ENCODE measurements at places on chromosomes 1 and 21.

DNA sequence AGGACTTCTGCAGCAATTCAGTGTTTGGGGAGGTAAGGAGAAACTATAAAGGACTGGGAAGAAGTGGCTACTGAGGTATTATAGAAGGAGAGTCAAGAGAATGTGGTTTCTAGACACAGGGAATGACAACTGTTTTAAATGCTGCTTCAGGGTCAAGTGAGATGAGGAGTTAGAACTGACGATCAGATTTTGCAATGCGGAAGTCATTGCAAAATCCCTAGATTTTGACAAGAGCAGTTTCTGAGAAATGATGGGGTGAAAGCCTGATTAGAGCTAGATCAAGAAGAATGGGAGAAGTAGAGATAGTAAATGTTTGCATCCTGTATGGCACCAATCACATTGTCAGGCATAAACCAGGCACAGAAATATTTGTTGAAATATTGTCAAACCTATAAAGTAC lies 4.7 kb upstream of the TSNAX start:
- DNase-seq = no peak

GRCh38 chr1:237341391-237341790 lies 299.4 kb downstream of the RYR2 start:
- no peak for DNase-seq

- no peak for DNase-seq
Measured at GRCh38 chr21:41182547-41182946, 14.6 kb downstream of the BACE2 start.

DNA sequence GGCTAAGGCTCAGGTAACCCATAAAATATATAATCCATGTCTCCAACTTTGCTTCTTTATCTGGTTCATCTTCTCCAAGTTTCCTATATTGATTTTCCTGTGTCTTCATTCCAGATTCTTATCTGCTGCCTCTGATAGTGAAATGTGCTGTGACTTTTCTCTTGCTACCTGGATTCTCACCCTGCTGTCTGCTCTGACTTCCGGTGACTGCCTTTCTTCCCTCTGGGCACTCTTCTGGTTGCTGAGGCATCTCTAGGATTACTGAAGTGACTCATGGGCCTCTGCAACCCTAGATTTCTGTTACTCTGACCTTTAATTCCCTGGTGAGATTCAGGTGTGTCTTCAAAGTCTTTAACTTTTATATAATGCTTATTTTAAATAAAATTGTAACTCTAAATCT lies 46.9 kb downstream of the GIPC2 start:
- no peak for DNase-seq

- DNase-seq = no peak
Measured at GRCh38 chr1:92184632-92185031, 33.1 kb upstream of the C1orf146 start.

DNA sequence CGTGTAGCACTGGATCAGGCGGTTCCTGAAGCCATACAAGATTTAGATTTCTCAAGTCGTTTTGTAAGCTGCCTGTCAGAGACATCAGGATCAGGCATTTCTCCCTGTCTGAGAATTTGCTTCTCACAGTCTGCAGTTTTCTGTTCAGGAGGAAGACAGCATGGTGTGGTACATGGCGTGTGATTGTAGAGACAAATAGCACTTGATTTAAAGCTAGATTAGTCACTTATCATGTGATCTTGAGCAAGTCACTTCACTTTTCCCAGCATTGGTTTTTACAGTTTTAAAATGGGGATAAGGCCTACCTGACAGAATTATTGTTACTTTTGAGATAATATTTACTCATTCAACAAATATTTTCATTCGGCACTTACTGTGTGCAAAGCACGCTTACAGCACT lies 63.3 kb downstream of the AK4 start:
- no peak for DNase-seq

DNA sequence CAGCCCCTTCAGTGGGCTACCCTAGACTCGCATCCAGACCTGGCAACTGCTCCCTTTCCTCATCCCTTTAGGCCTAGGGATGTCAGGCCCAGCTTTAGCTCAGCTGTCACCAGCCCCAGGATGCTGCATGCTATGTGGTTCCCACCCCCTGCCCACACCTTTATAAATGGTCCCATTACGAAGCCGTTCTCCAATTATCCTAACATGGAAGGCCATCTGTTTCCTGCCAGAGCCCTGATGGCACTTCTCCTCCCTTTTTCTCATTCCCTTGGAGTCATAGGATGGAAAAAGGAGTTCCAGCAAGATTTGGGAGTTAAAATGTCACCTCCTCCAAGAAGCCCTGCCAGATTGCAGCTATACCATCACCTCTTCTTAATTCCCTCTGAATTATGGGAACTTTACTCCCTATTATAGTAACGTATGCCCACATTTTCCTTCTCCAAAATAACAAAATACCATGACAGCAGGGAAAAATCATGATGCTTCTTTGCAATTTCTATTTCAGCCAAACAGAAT lies 205.0 kb upstream of the GRIK3 start:
- no peak for DNase-seq

DNA sequence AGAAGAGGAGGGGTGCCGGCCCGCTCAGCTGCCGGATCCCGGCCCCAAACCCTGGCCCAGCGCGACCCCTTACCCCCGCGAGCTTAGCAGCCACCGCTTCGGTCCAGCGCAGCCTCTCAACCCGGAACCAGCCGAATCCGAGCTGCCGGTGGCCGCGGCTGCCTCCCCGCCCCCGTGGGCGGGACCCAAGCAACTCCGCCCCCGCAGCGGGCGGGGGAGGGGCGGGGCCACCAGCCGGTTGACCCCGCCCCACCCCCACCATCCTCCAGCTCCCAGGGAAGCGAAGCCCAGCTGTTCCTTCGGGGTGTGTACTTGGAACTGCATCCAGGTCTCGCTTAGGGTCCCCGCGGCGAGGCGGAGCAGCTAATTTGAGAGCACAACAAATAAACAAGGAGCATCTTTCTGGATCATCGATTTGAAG lies at the start of gene TRIM62:
TSS of gene TRIM62 (minus strand) at position 123 of the 421 bp plus-strand sequence. CDS start 611 bp downstream, outside the sequence.
- peak; percentile 80 for DNase-seq

DNA sequence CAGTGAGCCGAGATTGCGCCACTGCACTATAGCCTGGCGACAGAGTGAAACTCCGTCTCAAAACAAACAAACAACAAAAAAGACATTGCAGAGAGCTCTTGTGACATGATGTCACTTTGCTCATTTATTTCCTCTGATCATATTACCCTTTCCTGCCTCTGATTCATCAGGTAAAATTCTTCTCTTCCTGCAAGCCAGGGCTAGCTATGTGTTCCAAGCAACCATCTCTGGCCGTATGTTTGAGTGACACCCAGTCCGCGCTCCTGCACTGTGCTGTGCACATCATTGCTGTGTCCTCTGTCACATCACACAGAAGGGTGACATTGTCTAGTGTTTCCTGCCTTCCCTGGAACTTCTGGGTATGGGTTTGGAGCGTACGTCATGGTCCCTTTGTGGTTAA lies 251.3 kb downstream of the PCP4 start:
- DNase-seq = no peak

DNA sequence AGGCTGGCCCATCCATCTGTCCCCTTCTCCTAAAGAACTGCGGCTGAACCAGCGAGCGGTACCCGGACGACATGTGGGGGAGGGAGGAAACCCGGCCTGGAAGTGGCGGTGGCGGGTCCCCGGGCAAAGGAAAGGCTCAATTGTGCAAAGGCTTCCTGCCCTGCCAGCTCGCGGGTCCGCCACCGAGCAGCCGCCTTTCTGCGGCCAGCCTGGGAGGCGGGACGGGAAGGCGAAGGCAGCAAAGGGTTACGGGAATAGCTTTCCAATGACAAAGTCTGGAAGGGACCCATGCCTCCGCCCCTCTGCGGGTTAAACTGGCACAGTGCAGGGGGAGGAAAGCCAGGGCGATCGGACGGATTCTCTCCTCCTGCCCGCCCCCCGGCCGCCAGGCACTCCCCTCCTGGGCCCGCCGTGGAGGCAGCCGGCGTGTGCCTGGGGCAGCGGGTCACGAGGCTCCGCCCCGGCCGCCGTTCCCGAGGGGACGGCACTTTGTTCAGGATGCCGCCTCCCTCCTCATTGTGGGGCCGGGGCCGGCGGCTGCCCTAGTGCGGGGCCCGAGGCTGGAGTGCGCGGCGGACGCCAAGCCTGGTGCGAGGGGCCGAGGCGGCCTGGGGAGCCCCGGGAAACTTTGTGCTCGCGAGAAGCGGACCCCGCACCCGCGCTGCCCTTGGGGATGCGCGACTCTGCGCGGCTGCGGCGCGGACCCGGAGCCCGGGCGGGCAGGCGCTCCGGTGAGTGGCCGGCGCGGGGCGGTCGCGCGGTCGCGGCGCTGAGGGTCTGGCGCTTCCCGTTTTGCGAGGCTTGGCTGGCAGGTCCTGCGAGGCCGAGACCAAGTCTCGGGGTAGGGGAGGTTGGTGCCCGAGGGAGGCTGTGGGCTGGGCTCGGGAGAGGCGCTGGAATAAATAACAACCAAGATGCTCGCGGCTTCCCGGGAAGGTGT lies at the start of gene NAV1:
TSS of gene NAV1 (plus strand) at position 516 of the 940 bp plus-strand sequence. CDS start 83,758 bp downstream, outside the sequence.
- peak; percentile 13 for DNase-seq

- no peak for DNase-seq
Measured at GRCh38 chr1:168441745-168442144, 102.1 kb downstream of the XCL2 start.

GRCh38 chr1:23980728-23981070 lies 572 bp upstream of the SRSF10 start:
- peak; percentile 77 for DNase-seq

DNA sequence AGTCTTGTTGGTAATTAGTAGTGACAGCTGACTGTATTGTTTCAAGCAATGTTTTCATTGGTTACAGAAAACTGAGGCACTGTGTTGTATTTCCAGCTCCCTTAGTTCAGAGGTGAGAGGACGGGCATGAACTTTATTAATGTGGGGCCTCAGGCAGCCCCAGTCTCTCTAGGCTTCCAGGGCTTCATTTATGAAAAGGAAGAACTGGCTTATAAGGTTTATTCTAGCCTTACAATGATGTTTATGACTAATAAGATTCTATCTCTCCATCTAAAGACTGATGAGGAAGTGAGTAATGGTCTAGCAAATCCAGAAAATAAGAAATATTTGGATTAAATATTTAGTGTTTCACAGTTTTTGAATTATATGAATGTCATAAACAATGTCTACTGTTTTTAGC lies 41.5 kb downstream of the CBS start:
- DNase-seq = no peak

- no peak for DNase-seq
Measured at GRCh38 chr1:116577759-116578314, 7.0 kb upstream of the CD58 start.

GRCh38 chr21:42127164-42128150 lies 56.3 kb downstream of the UMODL1 start:
- no peak for DNase-seq

DNA sequence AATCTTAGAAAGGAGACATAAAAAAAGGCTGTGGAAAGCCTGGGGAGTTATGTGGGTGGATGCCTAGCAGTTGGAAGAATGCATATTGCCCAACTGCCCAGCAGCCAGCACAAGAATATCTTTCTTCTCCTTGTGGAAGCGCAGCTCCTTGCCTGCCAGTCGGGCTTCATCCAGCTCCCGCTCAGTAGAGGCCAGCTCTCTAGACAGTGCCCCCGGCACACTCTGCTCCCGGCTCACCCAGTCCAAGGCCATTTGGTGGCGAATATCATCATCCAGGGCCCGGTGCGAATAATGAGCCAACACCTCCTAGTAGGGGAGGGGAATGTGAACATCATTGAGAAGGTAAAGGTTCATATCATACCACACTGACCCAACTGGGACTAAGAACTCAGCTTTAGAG lies 9.0 kb upstream of the RBM8A start:
- no peak for DNase-seq

DNA sequence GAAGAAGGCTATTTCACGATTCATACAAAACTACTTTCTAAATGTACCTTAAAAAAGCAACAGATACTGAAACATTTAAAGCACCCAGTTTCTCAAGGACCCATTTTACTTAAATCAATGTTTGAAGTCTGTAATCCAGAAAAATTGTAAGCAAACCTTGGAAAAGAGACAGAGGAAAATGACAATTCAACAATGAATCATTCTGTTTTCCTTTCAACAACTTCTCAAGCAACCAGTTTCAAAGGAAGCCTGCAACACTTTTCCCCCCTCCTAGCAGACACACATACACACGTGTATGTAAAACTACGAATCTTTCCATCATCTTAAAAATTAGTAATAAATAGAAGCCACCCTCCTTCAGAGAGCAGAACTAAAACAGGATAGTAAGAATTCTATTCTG lies 1.2 kb downstream of the RERE start:
- DNase-seq = no peak

DNA sequence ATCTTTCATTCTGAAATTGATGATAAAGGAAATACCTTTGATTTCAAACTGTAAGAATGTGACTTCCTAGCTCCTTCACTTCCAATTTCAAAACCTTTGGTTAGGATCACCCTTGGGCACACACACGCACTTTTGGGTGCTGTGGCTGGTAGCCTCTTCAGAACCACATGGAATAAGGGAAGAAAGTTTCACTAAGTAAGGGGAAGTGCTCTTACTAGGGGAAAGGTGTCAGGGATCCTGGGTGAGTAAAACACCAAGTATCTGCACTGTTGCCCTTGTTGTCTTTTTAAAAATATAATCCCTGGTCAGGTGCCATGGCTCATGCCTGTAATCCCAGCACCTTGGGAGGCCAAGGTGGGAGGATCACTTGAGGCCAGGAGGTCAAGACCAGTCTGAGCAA lies 132.4 kb downstream of the SDCCAG8 start:
- no peak for DNase-seq

DNA sequence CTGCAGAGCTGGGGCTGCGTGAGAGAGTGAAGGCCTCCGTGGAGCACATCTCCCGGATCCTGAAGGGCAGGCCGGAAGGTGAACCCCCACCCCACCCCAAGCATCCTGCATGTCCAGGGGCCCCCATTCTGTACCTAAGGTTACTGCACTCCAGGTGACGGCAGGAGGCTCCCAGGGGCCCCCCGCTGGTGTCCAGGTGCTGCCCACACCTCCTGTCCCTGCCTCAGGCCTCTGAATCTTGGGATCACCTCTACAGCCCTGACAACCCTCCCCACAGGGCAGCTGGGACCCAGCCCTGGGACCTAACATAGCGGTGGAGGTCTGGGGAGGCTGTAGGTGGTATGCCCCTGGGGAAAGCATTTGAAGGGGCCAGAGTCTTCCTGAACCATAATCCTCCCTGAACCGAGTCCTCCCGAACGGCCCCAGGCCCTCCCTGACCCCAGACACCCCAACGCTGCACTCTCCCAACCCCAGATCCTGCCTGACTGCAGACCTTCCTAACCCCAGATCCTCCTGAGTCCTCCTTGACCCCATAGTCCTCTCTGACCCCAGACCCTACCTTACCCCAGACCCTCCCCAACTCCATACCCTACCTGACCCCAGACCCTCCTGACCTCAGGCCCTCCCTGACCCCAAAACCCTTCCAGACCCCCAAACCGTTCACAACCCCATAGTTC lies 33.5 kb downstream of the TRIM11 start:
- no peak for DNase-seq

- DNase-seq = no peak
Measured at GRCh38 chr1:100720751-100721150, 1.2 kb downstream of the VCAM1 start.
